ENCODE measurements at places on chromosomes 13 and 19. TPM values are rescaled to one million over a fixed set of nuclear protein-coding genes. Genes with fewer than 3 reads are reported as not detected.

The SUGP2 gene
- 132 TPM for polyA plus RNA-seq

The SLC25A41 gene
- polyA plus RNA-seq: 0.57 TPM

- no peak for DNase-seq
Measured at GRCh38 chr19:44869733-44870470, 21.2 kb upstream of the TOMM40 start.

- DNase-seq: no peak
Measured at GRCh38 chr13:39107561-39107960, 69.3 kb downstream of the NHLRC3 start.

DNA sequence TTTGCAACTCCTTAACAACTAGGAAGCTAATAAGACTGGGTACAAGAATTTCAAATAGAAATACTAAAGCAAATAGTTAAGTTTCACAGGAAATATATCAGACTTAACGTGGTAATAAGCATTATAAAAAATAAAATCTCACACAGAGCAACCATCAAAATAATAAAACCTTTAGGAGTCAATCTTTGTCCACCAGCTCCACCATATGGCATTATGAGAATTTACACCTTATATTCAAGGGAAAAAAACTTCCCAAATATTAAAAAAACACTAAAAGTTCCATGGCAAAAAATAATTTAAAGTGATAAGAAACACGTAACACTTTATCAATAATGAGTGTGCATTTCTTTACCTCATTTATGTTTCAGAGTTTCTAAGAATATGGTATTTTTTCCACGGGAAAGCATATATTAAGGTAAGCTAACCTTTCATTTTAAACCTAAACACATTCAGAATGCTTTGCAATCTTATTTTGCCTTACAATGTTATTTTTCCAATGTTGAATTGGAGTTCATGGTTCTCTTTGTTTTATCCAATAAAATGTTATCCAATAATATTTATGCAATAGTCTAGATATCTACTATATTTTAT is 423.2 kb upstream of the SGCG start:
- no peak for DNase-seq

- no peak for DNase-seq
Measured at GRCh38 chr19:40266119-40266518, 19.0 kb downstream of the AKT2 start.

DNA sequence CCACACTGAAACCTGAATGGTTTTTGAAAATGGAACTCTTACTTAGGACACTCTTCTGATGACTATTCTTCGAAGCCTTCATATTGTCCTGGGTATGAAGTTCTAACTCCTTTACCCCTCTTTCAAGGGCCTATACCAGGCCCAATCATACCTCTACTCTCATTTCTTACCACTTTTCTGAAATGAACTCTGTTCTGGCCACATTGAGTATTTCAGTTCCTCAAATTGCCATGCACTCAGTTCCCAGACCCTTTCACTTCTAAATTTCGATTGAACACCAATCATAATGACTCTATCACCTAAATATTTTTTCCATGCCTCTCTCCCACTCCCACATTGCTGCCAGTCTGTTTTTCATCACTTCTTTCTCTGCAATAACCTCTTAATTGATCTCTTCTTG is 53.7 kb downstream of the LACC1 start:
- DNase-seq: no peak

- no peak for DNase-seq
Measured at GRCh38 chr13:30091035-30091434, 216.3 kb downstream of the KATNAL1 start.

GRCh38 chr13:99526549-99526948 is 25.3 kb downstream of the TM9SF2 start:
- DNase-seq: no peak

DNA sequence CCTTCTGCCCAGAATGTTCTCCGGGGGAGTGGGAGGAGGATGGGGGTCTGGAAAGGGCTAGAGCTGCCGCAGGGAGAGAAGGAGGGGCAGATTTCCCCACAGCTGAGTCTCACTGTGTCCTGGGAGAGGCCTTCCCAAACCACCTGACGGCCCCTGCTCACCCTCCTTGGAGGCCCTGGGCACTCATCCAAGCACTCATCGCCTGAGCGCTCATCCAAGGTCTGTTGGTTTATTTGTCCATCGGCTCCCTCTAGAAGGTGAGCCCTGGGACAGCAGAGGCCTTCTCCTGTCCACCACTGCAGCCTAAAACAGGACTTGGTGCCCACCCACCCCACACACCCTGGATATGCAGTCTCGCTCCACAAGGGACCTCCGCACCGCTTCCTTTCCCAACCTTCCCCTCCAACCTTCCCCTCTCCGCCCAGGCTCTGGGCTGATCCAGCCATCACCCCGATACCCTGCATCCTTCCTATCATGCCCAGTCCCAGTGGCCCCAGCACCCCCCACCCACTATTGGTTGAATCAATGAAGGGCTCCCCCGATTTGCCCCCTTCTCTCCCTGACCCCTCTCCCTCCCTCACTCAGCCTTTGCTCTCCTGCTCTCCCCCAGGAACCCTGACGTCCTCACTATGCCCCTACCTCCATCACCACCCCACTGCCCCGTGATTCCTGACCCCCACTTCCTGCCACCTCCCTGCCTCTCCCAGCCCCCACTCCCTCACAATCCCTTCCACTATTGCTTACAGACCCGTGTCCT is 1.7 kb downstream of the UBXN6 start:
- DNase-seq: no peak

- DNase-seq: no peak
Measured at GRCh38 chr19:3679581-3679980, 20.7 kb downstream of the PIP5K1C start.

GRCh38 chr13:36903925-36904595 is 16.0 kb downstream of the SMAD9 start:
- no peak for DNase-seq
